Activated CD4-positive, alpha-beta T cell treated with anti-CD3 and anti-CD28 coated beads, Interleukin-2, amount 50 U/mL, for 24 hours (primary cell): ENCODE measurements at places on chromosomes 7 and 10.

DNA sequence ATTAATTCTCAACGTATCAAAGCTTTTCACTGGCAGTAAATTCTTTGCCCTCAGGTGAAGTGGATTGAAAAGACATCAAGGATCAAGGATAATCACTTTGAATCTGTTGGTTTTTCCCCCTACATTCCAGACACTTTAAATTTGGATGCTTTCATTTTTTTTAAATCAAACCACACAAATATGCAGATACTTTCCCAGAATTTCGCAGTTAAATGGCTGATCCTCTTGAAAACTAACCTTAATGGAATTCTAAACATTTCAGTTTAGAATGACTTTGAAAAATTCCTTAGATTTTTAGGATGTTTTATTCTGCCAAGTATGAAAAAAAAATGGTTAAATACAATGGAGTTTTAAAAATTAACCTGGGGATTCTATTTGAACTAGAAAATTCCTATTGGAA lies 325.9 kb downstream of the GFRA1 start:
- no peak for DNase-seq

DNA sequence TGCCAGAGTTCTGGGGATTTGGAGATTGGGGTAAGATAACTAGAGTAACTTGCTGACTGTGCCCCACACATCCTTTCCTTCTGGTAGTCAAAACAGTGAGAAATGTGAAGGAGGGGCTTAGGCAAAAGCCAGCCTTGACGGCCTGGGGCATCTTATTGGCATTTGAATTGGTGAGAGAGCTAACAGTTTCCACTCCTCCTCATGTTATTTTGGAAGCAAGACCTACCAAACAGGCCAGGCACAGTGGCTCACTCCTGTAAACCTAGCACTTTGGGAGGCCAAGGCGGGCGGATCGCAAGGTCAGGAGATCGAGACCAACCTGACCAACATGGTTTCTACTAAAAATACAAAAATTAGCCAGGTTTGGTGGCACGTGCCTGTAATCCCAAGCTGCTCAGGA lies 596.6 kb downstream of the GRM8 start:
- no peak for DNase-seq

DNA sequence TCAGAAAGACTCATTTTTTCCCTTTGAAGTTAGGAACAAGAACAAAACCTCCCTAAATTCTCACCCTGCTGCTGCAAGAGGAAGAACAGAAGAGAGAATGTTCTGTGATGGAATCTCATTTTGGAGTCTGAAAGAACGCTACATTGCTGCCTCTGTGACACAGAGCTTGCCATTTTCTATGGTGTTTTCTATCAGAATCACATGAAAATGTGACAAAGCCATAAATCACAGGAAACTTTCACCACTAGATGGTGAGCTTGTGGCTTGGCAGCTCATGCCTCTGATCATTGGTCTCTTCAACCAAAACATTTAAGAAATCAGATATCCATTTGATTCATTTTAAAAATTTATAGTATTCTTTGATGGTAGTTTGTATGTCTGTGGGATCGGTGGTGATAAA lies 82.9 kb downstream of the CADPS2 start:
- no peak for DNase-seq

DNA sequence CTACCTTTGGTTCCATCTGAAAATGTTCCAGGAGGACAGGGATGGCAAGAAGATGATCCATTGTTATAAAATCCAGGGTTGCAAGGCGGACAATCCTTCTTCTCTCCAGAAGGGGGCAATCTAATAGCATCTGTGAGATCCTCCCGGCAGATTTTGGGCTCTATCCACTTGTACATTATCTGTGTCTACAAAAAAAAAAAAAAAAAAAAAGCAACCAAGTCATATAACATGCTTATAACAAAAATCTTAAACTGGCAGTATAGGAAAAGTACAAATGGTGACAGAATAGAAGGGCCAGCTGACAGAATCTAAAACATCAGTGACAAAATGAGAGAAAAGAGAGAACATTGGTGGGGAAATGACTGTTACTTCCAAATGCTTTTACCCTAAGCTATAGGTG lies 132.7 kb downstream of the ELAPOR2 start:
- DNase-seq = peak; percentile 36

- no peak for DNase-seq
Measured at GRCh38 chr7:99459087-99459486, 6.9 kb downstream of the ATP5MF start.

DNA sequence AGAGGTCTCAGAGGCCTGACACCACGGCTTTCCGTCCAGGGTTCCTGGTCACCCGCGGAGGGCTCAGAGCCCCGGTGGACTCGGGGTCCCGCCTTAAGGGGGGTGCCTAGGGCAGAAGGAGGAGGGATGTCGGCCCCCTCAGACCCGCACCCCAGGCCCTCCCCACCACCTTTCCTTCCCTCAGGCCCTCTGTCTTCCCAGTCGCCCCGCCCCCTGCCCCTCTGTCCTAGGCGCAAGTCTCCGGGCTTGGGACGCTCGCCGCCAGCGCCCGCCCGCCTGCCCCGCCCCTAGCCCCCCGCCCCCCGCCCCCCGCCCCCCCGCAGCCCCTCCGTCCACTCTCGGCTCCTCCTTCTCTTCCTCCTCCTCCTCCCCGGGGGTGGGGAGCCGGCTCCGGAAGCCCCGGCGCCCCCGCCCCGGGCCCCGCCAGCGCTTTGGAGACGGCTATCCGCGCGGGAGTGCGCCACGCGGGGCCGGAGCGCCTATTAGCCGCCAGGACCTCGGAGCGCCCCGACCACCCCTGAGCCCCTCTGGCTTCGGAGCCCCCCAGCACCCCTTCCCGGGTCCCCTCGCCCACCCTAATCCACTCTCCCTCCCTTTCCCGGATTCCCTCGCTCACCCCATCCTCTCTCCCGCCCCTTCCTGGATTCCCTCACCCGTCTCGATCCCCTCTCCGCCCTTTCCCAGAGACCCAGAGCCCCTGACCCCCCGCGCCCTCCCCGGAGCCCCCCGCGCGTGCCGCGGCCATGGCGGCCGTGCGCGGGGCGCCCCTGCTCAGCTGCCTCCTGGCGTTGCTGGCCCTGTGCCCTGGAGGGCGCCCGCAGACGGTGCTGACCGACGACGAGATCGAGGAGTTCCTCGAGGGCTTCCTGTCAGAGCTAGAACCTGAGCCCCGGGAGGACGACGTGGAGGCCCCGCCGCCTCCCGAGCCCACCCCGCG lies at the start of gene AEBP1:
TSS of gene AEBP1 (plus strand) at position 423 of the 937 bp plus-strand sequence. CDS start at position 744, 321 bp downstream.
- DNase-seq = no peak

GRCh38 chr7:131480384-131481315 lies 75.8 kb downstream of the PODXL start:
- no peak for DNase-seq

GRCh38 chr10:95278061-95278988 lies 12.5 kb downstream of the PDLIM1 start:
- no peak for DNase-seq

DNA sequence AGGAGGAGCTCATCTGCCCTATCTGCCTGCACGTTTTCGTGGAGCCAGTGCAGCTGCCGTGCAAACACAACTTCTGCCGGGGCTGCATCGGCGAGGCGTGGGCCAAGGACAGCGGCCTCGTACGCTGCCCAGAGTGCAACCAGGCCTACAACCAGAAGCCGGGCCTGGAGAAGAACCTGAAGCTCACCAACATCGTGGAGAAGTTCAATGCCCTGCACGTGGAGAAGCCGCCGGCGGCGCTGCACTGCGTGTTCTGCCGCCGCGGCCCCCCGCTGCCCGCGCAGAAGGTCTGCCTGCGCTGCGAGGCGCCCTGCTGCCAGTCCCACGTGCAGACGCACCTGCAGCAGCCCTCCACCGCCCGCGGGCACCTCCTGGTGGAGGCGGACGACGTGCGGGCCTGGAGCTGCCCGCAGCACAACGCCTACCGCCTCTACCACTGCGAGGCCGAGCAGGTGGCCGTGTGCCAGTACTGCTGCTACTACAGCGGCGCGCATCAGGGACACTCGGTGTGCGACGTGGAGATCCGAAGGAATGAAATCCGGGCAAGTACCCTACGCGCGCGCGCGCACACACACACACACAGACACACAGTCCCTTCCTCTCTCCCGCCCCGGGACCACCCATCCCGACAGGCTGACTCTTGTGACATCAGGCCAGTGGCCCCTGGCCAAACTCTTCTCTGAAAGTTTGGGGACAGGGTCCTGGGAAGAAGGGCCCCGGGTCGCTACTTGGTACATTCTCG lies 538 bp downstream of the TRIM8 start:
- DNase-seq = peak; percentile 49

GRCh38 chr7:5435291-5436002 lies 11.8 kb upstream of the TNRC18 start:
- DNase-seq = no peak

DNA sequence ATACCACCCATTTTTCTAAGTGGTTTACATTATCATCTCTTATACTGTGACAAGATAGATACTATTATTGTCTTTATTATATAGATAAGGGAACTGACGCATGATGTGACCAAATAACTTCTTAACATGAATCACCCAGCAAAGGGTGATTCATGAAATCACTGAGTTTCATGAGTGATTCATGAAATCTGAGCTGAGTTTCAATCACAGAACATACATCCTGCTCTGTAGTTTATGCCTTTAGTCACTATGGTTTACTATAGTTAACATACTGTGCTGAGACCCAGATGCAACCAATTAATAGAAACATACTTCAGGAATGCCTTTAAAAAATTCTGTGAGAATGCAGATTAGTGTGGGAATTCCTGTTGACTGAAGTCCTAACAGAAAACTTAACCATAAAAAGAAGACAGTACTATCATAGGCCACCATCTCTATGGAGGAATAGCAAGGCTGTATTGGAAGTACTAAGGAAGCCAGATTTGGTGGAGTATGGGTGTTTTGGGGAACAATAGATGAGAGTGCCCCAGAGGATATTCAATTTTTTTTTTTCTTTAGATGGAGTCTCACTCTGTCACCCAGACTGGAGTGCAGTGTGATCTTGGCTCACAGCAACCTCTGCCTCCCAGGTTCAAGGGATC lies 43.1 kb upstream of the SEMA3A start:
- no peak for DNase-seq

DNA sequence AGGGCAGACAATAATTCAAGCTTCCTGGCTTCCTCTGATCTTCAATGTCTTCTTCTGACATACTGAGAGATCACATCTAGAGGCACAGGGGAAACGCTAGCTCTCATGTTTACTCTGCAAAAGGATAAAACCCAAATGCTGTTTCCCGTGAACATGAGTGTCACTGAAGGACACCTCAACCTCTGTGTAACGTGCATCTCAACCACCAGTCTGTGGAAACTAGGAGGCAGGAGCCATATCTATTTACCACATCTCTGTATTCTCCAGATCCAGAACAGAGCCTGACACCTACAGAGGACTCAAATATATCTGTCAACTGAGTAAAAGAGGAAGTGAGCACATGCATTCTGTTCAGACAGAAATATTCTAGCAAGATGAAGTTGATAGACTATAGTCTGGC lies 140.3 kb upstream of the TARP start:
- no peak for DNase-seq

DNA sequence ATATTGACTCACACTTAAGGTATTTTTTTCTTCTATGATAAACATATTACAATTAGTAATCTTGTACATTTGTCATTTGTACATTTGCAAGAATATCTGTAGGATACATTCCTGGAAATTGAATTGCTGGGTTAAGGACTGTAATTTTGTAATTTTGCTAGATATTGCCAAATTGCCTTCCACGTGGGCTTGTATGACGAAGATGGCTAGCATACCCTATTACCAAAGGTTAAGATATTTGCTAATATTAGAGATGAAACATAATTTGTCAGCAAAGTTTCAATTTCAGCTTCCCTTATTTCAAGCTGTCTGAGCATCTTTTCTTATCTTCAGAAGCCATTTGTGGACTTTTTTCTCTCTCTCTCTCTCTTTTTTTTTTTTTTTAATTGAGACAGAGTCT lies 1.0 kb upstream of the LYZL2 start:
- DNase-seq = no peak

GRCh38 chr10:62115842-62116241 lies 152.8 kb downstream of the RTKN2 start:
- DNase-seq = no peak

DNA sequence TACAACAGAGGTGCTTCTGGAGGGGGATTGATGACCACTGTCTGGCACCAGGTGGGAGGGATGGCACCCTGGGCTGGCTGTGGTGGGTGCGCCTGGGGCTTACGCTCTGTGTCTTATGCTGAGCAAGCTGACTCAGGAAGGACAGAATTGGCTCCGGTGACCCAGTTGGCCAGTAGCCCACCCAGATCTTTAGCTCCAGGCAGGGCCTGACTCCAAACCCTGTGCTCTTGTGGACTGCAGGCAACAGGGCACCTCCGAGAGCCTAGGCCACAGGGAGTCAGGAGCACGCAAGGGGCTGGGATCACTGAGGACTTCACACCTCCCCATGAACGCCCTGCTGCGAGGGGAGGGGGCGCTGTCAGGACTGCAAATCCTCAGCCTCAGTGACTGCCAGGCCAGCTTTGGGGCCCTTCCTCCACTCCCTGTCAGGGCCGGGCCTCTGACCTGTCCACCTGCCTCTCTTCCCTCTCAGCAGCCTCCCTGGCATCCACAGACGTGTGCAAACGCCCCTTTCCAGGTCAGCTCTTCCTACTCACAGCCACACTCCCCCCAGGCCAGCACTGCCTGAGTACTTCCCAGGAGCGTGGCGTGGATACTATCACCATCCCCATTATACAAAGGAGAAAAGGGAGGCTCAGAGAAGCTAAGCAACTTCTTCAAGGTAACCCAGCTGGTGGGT lies 118.7 kb downstream of the SLIT1 start:
- DNase-seq = no peak

DNA sequence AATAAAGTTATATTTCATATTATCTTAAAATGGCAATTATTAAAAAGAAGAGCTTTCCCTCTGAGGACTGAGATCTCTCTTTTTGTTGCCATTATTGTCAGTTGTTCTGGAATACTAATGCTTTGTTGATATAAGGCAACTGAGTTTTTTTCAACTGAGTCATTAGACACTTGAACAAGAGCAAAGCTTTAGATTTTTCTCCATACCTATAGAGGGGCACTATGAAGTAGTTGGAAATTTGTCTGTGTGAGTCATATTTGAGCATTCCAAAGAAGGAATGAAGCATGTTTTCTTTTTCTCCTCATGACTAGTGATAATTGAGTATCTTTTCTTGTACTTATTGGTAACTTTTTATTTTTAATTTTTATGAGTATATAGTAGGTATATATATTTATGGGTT lies 24.5 kb downstream of the RPA3 start:
- no peak for DNase-seq

DNA sequence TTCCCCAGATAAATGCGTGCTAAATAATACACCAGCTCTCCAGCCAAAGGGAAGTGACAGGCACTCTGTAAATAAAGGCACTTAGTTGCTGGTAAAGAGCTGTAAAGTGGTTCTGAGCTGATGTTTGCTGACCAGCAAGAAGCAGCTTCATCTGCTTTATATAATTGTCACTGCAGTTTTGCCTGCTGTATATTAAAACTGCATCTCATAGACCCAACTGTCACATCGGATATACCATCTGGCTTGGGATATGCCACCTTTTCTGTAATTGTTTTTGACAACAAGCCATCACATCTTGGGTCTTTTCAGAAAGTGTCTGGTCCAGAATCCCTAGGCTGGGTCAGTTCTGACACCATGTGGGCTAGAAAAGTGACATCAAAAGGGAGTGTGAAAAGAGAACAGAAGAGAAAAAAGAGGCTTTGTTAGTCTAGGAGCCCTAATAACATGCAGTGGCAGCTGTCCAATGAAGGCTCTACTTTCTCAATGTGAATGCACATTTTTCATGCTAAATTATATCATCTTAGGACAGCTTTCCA lies 697.6 kb downstream of the KCNMA1 start:
- DNase-seq = no peak

GRCh38 chr7:151853896-151854719 lies 22.8 kb downstream of the PRKAG2 start:
- no peak for DNase-seq
